ENCODE measurements at places on chromosomes 4 and X. TPM values are rescaled to one million over a fixed set of nuclear protein-coding genes. Genes with fewer than 3 reads are reported as not detected.

RASGEF1B gene
- 15.0 TPM for total RNA-seq

ERAS gene
- not detected for total RNA-seq

SEC31A gene
- total RNA-seq = 122 TPM

HTR2C gene
- total RNA-seq = not detected

SYTL5 gene
- total RNA-seq = 3.9 TPM

XG gene
- total RNA-seq = 14.2 TPM

ATP1B4 gene
- total RNA-seq = not detected

ADGRG4 gene
- total RNA-seq = not detected

RHOH gene
- total RNA-seq = 1.2 TPM

SOWAHD gene
- not detected for total RNA-seq

DGKK gene
- total RNA-seq = not detected

FRMPD4 gene
- total RNA-seq = not detected

All from esophagus mucosa (tissue), 1 donor.